CD4-positive, alpha-beta T cell treated with Interleukin-17A for 4 hours (primary cell): ENCODE measurements at places on chromosomes 2 and 18.
A peak's percentile ranks its signal among the peaks of the same experiment; 100 is the strongest.

DNA sequence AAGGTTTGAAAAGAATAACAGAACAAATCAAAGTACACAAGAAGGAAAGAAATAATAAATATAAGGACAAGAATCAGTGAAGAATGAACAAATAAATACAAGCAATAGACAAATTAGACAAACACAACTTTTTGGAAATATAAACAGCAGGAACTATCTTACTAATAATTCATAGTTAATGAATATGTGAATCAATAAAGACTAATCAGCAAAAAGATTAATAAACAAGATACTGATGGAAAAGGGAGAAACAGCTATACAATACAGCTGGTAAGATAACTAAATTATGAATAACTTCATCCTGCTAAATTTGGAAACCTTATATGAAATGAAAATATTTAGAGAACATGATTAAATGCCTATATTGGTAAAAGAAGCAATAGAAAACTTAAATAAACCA, 193.6 kb upstream of the SPRED2 start:
- no peak for DNase-seq

- no peak for DNase-seq
Measured at GRCh38 chr2:219688560-219689445, 61.4 kb downstream of the SLC4A3 start.

GRCh38 chr2:174844295-174844708, 80.0 kb upstream of the CHRNA1 start:
- DNase-seq: no peak

DNA sequence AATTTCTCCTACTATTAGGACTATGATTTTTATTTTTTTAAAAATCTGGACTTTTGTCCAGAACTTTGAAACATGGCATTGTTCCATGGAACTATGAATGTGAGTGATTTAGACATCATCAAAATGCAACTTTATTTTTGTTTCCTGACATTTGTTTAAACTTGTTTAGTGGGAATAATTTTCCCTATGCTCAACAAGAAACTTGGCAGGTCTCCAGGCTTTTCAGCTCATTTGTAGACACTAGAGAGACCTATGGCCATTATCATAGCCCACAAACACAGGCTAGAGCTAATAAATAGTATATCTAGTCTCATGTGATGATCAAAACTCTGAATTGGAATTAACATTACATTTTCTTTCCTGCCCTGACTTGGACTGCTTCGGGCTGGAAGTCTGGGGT, 145.1 kb upstream of the CELF4 start:
- no peak for DNase-seq

GRCh38 chr18:13006531-13007247, 15.5 kb downstream of the CEP192 start:
- DNase-seq: no peak

GRCh38 chr2:242051463-242051862, 181.9 kb downstream of the RTP5 start:
- no peak for DNase-seq

- no peak for DNase-seq
Measured at GRCh38 chr18:67123901-67124300, 392.6 kb downstream of the DSEL start.

DNA sequence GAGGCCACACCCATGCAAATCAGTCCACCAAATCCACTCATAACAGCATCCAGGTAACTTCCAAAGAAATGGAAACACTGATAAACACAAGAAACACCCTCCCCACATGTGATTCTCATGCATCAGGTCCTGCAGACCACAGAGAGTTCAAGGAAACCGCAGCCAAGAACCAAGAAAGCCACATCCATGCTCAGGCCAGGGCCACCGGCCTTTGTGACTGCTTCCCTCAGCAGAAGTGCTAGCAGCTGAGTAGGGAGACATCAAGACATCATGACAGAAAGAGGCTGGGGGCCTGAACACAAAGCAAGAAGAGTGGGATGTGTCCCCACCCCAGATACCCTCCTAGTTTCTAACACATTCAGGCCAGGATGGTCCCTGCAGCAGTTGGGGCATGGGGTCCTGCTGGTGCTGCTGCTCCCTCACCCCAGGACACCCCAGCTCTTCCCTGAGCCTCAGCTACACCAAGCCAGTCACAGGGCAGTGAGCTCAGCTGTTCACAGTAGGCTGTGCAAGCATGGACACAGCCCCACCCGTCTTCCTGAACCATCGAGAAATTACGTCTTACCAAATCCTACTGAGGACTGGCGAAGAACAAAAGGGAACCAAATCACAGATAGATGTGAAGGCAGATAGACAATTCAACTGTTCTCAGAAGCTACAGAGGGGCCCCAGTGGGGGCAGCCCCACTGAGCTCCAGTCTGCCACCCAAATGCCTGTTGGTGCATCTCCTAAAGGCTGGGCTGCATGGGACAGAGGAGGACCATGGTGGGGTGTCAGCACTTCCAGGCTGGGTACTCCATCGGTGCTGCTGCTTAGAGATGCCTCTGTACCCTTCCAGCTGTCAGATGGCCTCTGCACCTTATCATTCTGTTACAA, 60.9 kb downstream of the HDAC4 start:
- peak; percentile 31 for DNase-seq

DNA sequence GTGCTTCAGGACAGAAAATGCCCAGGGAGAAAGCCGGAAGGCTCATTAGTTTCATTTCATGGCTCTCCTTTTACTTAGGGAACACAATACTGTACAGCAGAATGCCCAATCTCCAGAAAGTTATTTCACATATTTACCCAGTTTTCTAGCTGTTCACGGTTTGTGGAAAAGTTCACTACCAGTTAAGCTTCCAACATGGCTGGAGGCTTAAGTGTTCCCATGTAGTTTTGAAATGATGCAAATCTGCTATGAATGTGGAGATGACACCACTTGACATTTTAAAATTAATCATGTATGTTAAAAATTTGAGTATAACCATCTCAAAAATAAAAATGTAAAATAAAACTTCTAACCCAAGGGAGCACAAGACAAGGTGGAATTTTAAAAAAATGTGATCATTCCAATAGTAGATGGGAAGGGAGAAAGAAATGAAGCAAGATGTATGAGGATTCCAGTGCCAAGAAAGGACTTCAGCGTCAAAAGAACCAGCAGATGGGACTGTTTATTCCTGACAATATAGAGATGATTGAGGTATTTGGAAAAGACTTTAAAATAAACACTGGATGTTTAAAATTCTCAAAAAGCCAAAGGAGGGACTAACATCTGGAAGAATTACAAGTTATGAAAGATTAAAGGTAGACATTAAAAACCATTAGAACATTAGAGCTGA, 60.9 kb upstream of the OSR1 start:
- no peak for DNase-seq

DNA sequence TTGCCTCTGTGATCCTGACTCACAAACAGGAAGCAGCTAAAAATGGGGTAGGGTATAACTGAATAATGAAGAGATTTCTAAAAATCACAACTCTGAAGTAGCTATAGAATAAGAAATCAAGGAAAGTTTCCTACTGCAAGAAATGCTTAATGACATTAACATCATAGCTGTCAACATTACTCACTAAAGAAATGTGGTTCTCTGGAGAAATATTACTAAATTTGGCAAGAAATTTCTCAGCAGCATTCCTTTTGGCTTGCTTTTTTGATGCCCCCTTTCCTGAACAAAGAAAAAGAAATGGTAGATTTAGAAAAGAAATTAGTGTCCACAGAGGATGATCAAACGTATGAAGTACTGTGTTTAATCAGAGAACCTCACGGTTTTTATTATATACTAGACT, 9.5 kb downstream of the PRKRA start:
- DNase-seq: no peak

GRCh38 chr18:76709659-76710645, 112.4 kb upstream of the ZNF236 start:
- peak; percentile 74 for DNase-seq
